Islet precursor cell (in vitro differentiated cells): ENCODE measurements at places on chromosomes 16 and 17.

DNA sequence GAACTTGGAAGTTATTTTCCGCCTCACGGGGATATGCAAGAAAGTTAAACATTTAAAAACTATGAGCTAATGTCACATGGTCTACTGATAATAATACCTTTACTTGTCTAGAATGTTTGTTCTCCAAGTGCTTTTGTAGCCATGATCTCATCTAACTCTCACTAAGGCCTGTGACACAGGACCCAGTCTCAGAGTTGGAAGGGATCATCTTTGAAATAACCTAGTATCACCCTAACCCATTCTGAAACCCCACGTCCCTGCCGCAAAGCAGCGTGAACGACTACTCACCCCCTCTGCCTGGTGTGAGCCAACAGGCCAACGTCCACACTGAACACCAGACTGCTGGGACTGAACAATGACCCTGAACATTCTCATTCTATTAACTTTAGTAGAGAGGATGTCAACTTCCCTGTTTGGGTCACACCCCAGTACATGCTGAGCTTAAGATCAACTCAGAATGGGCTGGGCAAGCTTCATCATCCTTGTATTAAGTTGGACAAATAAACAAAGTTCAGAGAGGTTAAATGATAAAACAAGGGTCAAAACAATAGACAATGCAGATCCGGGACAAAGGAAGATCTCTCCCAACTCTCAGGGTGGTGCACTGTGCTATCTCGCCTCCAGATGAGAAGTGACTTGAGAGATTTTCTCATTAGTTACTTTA is 54.8 kb upstream of the BCAR1 start:
- no peak for DNase-seq

GRCh38 chr16:2475413-2476344 is 752 bp downstream of the TBC1D24 start:
- no peak for DNase-seq

GRCh38 chr17:75270966-75271232 is at the start of gene MIF4GD:
MIF4GD (minus strand) TSS chr17:75271231; CDS start chr17:75270195, 1,036 bp downstream.
- no peak for DNase-seq

- DNase-seq = peak; percentile 41
Measured at GRCh38 chr17:8867361-8867981, at the start of gene PIK3R6. PIK3R6 (minus strand) TSS chr17:8867674; CDS start chr17:8849794, 17,880 bp downstream.

DNA sequence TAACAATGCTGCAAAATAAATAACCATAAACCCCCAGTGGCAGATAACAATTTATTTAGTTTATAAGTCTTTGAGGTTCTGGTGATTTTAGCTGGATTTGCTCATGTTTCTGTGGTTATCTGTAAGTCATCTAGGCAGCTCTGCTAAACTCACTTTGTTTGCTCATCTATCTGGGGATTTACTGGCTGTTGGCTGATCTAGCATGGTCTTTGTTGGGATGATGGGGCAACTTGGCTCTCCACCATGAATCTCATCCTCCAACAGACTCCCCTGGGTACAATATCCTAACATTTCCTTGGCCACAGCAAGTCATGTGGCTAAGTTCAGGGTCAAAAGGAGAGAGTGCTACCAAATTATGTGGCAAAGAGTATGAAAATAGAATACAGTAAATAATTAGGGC is 359.3 kb downstream of the CA10 start:
- DNase-seq = no peak

DNA sequence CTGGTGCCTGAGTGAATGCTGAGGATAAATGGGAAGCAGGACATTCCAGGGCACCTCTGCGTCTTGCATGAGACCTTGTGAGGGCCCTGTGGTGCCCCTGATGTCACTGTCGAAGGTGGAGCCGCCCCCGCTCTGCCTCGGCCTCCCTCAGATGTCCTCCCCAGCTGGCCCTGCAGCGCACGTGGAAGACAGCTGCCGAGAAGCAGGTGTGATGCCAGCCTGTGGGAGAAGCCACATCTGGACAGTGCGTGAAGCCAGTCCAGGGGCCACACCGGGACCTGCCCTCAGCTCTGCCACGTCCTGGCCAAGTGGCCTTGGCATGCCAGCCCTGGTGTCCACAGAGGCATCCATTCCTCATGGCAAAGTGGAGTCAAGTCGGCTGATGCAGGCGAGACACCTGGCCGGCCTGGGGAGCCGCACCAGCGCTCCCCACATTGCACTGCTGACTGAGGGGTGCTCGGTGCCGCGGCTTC is 21.6 kb upstream of the METRNL start:
- DNase-seq = peak; percentile 53

DNA sequence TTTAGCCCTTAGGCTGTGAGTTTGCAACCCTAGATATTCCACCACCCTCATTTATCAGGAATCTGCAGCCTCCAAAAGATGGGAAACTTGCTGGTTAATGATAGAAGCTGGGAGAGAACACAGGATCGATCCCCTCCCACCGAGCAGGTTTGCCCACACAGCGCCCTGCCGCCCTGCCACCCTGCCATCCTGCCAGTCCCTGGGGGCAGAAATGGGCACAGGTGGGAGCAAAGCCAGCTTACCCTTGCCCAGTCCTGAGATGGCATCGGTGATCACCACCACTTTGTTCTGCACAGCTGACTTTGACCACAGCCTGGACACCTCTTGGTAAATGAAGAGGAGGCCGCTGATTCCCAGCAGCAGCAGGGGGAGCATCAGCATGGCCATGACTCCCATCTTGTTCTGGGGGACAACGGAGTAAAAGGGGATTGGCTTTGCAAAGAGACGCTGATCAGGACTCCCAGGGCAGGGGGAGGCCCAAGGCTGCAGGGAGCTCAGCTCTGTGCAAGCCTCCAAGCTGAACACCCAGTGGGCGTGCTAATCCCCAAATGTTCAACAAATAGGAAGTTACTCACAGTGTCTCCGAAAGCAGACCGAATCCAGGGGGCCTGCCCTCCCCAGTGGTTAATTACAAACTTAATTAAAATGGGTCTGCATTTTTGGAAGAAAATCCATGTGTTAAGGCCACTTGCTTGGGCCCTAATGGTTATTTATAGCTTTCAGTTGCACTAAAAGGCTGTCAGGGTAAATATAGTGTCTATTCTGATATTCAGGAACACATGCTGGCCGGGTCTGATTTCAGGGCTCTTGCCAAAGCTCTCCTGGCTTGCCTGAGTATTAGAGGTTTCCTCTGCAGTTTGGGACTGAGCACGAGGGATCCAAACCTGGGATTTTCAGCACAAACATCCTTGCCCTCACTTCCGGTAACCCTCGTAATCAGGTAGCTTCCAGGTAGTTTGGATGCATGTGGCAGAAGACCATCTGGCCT is at the start of gene DHRS7C:
TSS of gene DHRS7C (minus strand) at position 704 of the 988 bp plus-strand sequence. CDS start at position 396, 308 bp downstream.
- DNase-seq = peak; percentile 43

DNA sequence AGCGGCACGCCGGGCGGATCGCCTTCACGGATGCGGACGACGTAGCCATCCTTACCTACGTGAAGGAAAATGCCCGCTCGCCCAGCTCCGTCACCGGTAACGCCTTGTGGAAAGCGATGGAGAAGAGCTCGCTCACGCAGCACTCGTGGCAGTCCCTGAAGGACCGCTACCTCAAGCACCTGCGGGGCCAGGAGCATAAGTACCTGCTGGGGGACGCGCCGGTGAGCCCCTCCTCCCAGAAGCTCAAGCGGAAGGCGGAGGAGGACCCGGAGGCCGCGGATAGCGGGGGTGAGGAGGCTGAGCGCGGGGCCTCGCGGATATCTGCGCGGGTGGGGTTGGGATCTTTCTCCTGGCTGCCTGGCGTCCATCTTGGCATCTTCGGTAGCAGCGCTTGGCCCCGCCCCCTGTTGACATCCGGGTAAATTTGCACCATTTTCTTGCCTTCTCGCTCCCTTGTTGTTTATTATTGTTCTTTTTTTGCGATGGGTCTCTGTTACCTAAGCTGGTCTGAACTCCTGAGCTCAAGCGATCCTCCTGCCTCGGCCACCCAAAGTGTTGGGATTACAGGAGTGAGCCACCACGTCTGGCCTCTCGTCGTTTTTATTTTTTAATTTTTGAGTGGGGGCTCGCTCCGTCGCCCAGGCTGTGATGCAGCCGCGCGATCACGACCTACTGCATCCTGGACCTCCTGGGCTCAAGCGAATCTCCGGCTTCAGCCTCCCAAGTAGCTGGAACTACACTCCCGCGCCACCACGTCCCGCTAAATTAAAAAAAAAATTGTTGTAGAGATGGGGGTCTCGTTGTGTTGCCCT is 898 bp downstream of the TERF2IP start:
- peak; percentile 88 for DNase-seq
